Memory B cell (primary cell): ENCODE measurements at places on chromosomes 16 and 17.

DNA sequence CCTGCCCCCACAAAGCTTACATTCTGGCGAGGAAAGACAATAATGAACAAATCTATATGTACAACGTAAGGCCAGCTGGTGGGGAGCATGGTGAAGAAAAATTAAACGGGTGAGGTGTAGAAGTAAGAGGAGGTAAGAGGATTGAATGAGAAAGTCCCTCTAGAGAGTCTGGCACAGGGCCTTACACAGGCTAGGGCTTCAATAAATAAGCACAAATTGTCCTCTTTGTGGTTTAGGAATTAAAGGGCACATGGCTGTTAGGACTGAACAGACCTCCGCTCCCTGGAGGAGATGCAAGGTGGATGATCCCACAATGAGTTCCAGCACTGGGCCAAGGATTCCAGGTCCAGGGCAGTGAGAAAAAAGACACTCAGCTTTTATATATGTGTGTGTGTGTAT lies 43.1 kb upstream of the HAPSTR1 start:
- no peak for DNase-seq

DNA sequence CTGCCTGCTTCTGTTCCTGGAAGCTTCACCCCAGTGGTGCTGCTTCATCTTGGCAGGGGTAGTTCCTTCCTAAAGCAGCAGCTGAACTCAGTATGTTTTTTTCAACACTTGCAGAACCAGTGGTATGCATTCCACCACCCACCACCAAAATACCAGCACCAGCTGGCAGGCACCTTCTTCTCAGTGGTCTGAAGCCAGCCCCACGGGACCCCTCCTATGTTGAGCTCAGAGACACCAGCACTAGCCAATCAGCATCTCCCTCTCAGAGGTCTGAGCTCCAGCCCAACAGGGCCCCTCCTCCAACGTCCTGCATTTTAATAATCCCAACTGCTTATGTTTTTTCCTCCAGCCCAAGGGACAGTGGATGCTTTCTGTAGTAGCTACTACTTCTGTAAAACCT lies 299.6 kb upstream of the CCL2 start:
- DNase-seq = no peak

DNA sequence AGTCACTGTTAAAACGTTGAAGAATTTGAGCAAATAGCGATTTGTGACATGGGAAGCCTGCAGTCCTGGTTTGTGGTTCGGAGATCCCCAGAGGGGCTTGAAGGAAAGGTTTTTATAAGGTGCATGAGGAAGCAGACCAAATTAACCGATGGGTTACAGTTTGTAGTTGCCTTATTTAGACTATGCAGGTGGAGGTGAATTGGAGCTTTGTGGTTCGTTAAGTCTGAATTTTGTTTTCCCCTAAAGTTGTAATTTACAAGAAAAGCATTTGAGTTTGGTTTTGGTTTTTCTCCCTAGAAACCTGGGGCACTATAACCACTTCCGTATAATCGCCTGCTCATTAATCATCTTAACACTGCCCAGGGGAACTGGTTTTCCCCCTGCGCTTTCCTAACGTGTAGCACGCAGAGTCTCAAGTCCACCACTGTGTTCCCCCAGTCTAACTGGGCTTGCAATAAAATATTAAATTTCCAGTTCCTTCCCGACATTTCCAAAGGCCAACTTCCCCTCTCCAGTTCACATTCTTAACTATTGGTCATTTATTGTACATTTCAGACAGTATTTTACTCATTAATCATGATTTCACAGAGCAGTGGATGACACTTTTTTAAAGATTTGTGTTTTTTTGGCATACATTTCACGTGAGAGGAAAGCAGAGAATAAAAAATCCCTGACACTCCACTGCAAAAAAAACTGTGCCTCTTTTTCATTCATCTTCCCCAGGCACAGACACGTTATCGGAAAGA lies 932 bp downstream of the ZNF267 start:
- DNase-seq = no peak

DNA sequence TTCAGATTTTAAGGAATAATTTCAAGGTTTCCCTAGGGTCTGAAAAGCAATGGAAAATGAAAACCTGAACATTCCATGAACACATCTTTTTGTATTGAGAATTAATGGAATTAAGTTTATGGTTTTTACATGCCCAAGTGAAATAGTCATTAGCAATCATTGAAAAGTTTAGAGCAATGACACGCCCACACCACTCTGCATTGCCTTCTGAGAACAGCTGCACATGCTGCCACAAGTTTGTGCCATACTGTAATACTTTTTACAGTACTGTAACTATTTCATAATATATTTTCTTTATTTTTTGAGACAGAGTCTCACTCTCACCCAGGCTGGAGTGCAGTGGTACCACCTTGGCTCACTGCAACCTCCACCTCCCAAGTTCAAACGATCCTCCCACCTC lies 345.2 kb upstream of the PMFBP1 start:
- no peak for DNase-seq

GRCh38 chr17:53101706-53102105 lies 721.0 kb upstream of the KIF2B start:
- no peak for DNase-seq

GRCh38 chr16:4868026-4868425 lies 20.7 kb downstream of the UBN1 start:
- no peak for DNase-seq

DNA sequence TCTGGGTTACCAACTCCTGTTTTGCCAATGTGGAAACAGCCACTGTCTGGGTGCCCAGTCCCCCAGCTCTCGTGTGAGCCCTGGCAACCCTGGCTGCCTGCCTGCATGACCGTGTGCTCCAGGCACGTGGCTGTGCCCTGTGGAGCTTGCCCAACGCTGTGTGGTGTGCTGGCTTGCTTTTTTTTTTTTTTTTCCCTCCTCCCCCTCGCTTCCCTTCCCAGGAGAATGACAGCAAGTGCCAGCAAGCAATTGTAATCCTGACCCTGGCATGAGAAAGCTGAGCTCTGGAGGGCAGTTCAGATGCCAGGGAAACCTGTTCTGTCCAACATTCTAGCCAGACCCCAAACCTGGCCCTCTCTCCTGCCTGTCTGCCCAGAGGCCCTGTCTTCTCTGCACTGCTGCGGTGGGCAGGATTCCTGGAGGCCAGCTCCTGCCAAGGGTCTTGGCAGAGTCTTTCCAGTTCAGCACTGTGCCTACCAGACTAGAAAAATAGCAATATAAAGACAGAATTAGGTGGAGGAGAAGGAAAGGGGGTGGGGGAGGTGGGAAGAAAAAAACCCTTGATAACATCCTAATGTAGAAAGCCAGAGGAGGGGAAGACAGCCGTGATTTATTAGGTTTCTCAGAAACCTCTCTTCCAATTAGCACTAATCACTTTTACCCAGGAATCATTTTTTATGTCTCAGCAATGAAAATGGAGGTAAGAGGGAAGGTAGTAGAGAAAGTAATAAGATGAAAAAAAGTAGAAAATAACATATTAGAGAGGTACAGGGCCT lies 9.0 kb downstream of the HLF start:
- no peak for DNase-seq

DNA sequence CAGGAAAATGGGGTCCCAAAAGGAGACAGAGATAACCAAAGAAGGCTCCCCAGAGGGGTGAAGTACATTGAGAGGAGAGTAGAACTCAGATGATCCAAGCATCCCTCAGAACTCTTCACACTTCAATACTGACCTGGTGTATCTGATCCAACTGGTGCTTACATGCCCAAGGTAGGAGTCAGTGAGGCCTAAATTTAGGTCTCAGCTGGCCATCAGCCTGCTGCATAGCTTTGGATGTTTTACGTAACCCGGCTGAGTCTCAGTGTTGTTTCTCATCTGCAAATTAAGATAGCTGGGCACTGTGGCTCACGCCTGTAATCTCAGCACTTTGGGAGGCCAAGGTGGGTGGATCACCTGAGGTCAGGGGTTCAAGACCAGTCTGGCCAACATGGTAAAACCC lies 11.6 kb upstream of the GOSR2 start:
- DNase-seq = no peak

- no peak for DNase-seq
These were observed 29.9 kb downstream of the PIK3R6 start for GRCh38 chr17:8837563-8838075.
